Activated CD8-positive, alpha-beta memory T cell treated with anti-CD3 and anti-CD28 coated beads for 48 hours (primary cell): ENCODE measurements at places on chromosomes 4 and X.

GRCh38 chr4:111115881-111116280 is 493.0 kb upstream of the PITX2 start:
- DNase-seq: no peak

DNA sequence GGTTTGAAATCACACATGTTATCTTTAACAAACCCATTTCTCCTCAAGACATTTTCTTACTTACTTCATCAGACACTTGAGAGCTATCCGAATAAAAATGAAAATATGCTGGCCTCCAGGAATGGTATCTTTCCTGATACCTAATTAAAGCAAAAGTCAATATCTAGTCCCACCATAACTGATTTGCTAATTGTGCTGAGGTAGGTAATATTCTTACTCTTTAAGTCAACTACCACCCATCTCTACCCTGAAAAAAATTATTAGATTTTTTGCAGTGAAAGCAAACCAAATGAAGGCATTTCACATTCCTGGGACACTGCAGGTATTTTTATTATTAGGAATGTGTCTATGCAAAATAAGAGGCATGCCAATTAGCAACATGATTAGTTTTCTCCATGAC is 175.8 kb downstream of the QDPR start:
- no peak for DNase-seq

DNA sequence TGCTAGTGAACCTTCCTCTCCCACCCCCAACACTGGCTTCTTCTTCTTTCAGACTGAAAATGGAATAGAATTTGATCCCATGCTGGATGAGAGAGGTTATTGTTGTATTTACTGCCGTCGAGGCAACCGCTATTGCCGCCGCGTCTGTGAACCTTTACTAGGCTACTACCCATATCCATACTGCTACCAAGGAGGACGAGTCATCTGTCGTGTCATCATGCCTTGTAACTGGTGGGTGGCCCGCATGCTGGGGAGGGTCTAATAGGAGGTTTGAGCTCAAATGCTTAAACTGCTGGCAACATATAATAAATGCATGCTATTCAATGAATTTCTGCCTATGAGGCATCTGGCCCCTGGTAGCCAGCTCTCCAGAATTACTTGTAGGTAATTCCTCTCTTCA is 14.7 kb downstream of the TNMD start:
- no peak for DNase-seq

DNA sequence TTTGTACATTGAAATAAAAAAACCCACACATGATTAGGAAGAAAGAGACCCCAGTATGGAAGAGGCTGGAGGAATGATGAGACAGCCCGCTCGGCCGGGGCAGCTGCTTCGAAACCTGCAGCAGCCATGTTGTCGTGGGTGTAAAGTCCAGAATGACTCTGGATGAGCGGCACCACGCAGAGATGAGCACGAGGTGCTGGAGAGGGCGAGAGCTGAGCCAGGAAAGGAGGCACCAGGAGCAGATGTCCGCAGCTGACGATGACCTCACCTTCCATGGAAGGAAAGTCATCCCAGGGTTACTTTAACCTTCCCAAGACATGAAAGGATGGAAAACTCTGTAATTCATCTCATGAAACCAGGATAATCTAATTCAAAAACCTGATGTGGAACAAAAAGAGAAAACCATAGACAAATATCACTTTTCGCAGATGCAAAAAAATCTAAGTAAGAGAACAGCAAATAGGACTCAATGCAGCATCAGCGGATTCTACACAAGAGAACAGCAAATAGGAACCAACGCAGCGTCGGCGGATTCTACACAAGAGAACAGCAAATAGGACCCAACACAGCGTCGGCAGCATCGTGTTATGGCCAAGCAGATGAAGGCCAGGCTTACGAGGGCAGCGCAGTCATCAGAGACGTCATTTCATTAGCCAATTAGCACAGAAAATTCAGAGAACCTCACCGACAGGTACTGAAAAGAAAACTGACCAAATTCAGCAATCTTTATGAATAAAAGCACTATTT is 25.9 kb upstream of the SPON2 start:
- DNase-seq: no peak

GRCh38 chr4:145784036-145784435 is 104.1 kb downstream of the C4orf51 start:
- DNase-seq: no peak

GRCh38 chr4:40976343-40976742 is 226.6 kb downstream of the NSUN7 start:
- DNase-seq: no peak

DNA sequence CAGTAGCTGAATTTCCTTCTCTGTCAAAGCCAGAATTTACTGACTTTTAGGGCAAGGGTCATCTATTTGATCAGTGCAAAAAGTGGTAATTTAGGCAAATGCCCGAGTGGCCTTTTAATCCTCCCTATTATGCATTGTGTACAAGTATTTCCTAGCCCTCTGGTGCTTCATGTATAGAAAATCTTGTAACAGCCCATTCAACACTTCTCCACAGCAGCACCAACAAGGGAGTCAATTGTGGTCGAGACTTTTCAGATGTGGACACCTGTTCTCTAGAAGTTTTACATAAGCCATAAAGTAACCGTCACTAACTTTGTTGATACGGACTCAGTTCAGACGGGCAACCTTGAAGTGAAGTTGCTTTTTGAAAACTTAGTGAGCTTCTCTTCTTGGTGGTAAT is 50.9 kb upstream of the FHDC1 start:
- DNase-seq: no peak

DNA sequence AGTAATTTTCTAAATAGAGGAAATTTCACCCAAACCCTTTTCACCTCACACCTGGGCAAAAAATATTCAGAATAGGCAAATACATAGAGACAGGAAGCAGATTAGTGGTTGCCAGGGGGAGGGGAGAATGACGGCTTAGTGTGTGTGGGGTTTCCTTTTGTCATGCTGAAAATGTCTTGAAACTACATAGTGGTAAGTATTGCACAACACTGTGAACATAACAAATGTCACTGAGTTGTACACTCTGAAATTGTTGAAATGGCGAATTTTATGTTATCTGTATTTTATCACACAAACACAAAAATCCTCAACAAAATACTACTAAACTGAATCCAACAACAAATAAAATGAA is 60.7 kb upstream of the PLAC1 start:
- no peak for DNase-seq

- DNase-seq: no peak
Observed at GRCh38 chr4:130825284-130825683, 1729.3 kb downstream of the C4orf33 start.

GRCh38 chr4:57078685-57079521 is 31.3 kb downstream of the IGFBP7 start:
- no peak for DNase-seq

DNA sequence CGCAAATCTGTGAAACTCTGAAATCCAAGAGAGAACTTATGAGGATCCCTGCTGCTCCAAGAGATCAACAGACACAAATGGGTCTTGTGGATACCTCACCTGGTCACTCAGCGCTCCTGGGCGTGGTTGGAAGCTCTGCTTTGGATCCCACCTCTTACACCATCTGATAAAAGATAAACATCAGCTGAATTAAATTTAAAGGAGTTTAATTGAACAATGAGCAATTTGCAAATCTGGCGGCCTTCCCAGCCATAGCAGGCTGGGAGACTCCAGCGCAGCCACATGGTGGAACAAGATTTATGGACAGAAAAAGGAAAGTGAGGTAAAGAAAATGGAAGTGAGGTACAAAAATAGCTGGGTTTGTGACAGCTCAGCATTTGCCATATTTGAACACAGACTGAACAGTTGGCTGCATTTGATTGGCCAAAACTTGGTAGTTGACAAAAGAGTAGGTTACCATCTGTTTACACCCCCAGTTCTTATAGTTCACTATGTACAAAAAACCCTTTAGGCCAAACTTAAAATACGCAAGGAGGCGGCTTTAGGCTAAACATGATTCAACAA is 437.3 kb upstream of the NDST3 start:
- DNase-seq: no peak

DNA sequence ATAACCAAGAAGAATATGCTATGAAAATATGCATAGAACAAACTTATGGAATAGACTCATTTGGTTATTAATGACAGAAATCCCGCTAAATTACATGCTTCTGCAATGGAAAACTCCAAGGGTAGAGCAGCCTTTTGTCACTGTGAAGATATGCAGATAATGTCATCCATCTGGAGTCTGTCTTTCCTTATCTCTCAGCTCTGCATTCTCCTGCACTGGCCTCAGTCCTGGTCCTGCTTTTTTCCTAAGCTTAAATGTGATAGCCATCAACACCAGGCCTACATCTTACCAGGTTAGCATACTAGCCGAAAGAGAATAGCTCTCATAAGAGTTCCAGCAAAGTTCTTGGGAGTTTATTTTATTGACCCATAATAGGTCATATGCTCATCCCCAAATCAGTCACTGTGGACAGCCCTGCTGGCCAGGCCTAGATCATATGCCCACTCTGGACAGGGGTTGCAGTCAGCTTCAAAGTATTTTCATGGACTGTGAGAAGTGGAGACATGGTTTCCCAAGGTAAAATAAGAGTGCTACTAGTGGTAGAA is 86.5 kb upstream of the LEF1 start:
- no peak for DNase-seq

GRCh38 chr4:2868877-2869487 is 25.3 kb downstream of the ADD1 start:
- DNase-seq: no peak

GRCh38 chr4:124631760-124632159 is 80.8 kb downstream of the ANKRD50 start:
- DNase-seq: no peak

- no peak for DNase-seq
Observed at GRCh38 chrX:46209768-46210167, 335.5 kb downstream of the ZNF674 start.

- no peak for DNase-seq
Observed at GRCh38 chr4:172962564-172963353, 205.9 kb upstream of the GALNT7 start.

DNA sequence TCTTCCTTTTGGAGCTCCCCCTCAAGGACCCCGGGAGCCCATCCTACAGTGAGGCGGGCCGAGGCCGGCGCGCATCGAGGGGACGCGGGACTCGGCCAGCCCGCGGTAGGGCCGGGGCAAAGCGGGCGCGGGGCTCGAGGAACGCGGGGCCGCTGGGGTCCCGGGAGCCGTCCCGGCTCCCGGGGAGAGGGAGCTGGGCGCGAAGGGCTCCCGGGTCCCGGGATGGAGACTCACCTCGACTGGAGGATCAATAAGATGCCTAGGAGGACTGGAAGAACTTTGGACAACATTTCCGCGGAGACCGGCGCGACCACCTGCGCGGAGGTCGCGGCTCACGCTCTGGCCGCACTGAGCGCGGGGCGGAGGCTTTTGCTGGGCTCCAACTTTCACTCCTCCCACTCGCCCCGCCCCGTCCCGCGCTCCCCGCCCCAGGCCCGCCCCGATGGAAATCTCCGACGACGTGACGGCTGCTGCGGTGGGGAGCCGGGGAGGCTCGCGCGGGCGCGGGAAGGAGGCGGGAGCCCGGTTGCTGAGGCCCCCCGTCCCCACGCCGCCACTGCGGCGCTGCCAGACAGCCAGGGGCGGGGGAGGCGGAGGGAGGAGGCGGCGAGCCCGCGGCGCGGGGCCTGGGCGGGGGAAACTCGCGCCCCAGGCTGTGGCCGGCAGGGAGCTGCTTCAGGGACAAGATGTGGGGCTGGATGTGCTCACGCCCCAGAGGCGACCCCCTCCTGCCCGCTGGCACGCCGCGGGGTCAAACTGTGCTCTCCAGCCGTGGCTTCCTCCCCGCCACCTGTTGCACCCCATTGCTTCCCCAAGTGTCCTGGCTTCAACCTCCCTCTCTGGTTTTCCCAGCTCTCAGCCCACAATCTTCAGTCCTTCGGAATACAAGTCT is at the start of gene GABRE:
GABRE (minus strand) TSS at position 341 of the 892 bp plus-strand sequence; CDS start at position 290, 51 bp downstream.
- DNase-seq: no peak

- DNase-seq: no peak
Observed at GRCh38 chr4:151629097-151629783, 131.6 kb downstream of the GATB start.

GRCh38 chr4:124955476-124955875 is 242.9 kb upstream of the ANKRD50 start:
- no peak for DNase-seq

DNA sequence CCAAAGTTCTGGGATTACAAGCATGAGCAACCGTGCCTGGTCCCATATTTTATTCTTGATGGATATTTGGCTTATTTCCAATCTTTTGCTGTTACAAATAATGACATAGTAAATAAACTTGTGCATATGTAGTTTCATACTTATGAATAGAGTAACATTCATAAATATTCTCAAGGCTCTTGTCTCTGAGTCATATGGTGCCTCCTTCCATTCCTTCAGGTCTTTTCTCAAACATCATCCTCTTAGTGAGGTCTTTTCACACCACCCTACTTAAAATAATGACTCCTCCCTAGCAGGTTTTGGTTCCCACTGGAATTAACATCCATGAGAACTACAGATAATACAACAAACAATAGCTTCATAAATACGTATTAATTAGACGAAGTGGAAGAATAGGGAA is 416.6 kb downstream of the IQCM start:
- DNase-seq: no peak

GRCh38 chrX:139725720-139726119 is 17.8 kb upstream of the MCF2 start:
- no peak for DNase-seq

DNA sequence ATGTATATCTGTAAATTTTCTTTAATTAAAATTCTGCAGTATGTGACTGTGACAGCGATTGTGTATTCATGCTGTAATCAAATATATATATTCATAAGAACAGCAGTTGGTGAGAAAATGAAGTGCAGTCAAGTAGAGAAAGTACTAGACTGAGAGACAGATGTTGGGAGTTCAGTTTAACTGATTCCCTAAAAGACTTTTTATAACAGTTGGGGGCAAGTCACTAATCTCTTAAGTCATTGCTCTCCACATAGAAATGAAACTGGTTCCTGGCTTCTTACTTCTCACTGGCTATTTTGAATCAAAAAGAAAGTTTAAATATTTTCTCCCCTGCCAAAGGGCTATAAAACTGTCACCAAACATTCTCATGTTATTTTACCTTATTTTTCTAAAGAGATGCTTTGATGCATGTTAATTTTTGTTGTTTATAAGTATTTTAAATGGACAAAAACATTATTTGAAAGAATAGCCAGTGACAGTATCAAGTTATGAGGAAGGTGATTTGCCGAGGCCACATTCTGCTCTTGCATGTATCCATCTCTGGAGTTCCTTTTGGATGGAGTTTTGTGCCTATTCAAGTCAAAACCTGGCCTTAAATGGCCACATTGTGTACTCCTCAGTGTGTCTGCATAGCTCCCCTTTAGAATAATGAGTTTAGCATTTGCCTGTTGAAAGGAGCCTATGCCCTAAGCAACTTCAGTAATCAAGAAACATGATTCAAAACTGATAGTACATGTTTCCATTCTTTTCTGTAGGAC is 30.8 kb downstream of the EXOC1 start:
- DNase-seq: no peak

- DNase-seq: no peak
Observed at GRCh38 chr4:186684220-186684619, 39.4 kb downstream of the FAT1 start.

- no peak for DNase-seq
Observed at GRCh38 chr4:6469898-6470501, 2.4 kb downstream of the PPP2R2C start.

DNA sequence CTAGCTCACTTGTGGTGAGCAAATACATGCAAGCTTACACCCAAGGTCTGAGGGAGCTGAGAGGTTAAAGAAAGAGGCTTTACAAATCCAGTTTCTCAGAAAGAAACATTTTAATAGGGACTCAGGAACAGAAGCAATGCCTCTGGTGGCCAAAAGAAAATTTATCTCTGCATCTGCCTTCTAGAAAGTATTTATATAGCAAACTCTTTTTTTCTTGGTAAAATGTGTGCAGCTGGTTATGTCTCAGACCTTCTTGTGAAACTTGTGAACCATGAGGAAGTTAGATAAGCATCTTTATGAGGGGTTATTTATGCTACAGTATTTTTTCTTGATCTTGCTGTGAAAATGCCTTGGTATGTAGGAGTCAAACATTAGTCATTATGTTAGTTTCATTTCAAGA is 48.5 kb upstream of the CYSLTR1 start:
- no peak for DNase-seq
